ENCODE measurements at places on chromosomes 11 and 22.
A peak's percentile ranks its signal among the peaks of the same experiment; 100 is the strongest.

DNA sequence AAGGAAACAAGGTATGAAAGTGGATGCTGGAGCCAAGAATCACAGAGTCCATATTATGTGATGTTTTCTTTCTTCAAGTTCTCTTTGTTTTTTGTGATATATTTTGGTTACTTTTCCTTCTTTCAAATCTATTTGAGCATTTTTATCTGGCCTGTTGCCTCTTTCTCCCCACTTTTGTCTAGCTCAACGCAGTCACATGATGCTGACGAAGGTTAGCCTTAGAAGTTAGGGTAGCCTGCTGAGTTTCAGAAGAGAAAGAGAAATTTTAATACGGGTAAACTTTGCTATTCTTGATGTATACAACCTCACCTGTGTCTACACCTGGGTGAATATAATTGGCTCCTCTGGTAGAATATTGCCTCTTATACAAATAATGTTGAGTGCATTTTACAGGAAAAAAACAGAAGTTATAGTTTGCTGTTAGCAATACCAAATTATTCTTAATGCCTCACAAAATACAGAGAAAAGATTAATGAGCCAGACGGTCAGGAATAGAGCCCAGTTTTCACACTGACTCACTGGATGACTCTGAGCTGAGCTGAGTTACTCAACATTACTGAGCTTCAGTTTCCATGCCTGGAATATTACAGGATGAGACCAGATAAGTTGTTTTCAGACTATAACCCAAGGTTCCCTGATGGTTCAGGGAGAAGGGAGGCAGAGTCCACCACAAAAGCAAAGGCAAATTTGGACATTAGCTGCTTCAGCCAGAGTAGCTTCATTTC lies 161.6 kb upstream of the BDNF start:
- DNase-seq, result no peak

DNA sequence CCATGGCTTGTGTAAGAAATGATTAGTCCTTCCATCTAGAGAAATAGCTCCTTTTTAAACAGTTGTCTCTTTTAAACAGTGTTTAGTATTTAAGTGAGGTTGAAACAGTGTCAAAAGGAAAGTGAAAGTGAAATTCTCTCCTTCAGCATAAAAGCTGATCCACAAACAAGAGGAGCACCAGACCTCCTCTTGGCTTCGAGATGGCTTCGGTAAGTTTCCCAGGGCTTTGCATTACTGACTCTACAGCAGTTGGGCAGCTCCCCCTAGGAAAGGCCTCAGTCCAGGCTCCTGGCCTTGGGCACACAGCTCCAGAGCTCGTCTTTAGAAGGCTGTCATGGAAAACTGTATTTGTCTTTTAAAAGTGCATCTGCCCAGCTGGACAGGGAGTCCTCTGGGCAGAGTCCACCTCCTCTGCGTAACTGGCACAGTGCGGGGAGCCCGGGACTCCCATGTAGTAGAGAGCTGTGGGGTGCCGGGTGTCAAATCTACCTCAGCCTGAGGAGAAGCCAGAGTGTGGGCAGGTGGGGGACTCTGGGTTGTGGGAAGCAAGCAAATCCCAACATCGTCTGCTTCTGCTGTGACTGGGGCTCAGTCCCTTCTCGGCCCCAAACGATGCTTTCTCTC lies at the start of gene PLAAT4:
TSS of gene PLAAT4 (plus strand) at position 140 of the 624 bp plus-strand sequence. CDS start at position 201, 61 bp downstream.
- no peak for DNase-seq

DNA sequence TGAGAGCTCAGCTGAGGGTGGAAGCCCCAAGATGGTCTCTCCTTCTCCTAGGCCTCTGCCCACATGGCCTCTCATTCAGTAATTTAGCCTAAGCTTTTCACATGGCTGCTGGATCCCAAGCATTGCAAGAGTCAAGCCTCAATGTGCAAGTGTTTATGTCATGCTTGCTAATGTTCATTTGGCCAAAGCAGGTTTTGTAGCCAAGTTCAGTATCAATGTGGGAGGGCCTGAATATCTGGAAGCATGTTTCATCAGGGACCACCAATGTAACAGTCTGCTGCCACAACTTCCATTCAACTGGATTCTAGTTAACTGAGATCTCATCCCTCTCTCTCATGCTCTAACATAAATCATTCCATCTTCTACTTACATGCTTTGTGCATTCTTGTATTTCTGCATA lies 8.5 kb upstream of the SYTL2 start:
- DNase-seq, result no peak

DNA sequence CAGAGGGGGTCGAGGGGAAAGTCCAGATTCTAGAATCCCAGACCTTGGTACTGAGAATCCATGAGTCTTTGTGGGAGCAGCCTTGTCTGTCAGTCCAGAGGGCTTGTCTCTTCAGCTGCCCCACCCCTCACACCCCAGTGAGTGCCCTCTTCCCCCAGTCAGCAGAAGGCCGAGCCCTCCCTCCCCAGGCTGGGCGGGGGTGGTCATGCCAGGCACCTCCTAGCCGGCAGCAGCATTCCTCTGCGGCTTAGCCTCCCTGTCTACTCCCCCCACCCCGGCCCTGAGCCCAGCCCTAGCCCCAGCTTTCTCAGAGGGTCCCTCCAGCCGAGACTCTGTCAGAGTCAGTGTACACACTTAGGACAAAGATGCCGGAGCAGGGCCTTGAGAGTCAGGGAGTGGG lies 4.6 kb downstream of the SOX10 start:
- no peak for DNase-seq

DNA sequence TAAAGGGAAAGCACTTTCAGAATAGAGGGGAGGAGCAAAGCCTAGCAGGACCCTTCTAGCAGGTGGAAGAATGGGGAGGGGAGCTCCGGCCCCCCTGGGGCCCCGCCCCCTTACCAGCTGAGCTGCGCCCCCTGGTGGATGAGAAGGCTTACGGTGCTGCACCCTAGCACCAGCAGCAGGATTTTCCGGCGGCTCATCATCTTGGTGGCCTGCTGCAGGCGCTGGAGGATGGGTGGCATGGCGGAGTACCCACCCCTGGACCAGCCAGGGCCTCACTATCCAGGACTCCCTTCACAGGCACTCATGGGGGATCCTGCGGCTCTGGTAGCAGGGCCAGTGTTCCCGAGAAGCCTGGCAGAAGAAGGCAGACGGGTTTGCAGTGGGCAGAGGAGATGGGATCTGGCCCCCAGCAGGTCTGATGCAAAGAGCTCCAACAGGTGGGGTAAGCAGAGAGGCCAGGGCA lies 3.8 kb downstream of the GAL3ST3 start:
- peak; percentile 55 for DNase-seq

DNA sequence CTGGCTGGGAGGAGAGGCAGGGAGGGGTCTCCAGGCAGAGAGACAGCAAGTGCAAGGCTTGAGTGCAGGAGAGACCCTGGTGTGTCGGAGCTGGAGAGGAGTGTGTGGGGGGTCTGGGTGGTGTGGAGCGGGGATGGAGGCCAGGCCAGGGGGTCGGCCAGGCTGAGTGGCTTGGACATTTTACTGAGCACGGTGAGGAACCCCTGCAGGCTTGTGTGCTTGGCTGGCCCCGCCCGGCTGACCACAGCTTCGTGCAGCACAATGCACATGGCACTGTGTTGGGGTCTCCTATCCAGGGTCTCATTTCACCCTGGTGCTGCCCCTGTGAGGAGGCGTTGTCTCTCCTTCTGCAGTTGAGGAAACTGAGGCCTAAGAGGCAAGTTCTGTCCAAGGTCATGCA lies 5.6 kb downstream of the MYEOV start:
- no peak for DNase-seq

DNA sequence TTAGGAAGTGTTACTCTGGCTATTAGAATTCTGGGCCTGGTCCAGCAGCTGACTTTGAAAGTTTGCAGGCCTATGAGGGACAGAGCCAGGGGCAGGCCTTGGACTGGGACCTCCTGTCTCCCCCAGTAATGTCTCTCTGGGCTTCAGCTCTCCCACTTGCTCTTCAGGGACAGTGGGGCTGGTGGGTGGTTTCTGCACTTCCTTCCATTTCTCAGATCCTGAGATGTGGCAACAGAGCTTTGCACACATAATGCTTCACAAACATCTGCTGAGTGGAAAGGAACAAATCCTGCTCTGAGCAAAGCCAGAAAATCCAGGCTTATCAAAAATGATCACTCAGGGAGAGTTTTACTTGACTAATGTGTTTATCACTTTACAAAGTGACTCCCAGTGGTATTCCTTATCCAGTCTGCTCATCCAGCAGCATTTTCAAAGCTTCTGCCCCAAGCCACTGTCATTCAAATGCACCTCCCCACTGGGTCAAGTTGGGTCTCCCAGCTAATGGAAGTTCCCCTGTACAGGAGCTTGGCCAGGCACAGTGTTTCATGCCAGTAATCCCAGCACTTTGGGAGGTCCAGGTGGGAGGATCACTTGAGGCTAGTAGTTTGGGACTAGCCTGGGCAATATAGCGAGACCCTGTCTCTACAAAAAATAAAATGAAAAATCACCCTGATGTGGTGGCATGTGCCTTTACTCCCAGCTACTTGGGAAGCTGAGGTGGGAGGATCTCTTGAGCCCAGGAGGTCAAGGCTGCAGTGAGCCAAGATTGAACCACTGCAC lies 13.5 kb upstream of the OSBP2 start:
- DNase-seq, result no peak

GRCh38 chr11:59551659-59552521 lies 40.6 kb downstream of the OR4D9 start:
- no peak for DNase-seq

All from gastrocnemius medialis (tissue), 4 donors.